ENCODE measurements at places on chromosomes 4 and X.

- DNase-seq: no peak
Observed at GRCh38 chrX:153769865-153770600, 6.0 kb downstream of the PLXNB3 start.

GRCh38 chr4:97912156-97912555 lies 231.1 kb downstream of the STPG2 start:
- no peak for DNase-seq

DNA sequence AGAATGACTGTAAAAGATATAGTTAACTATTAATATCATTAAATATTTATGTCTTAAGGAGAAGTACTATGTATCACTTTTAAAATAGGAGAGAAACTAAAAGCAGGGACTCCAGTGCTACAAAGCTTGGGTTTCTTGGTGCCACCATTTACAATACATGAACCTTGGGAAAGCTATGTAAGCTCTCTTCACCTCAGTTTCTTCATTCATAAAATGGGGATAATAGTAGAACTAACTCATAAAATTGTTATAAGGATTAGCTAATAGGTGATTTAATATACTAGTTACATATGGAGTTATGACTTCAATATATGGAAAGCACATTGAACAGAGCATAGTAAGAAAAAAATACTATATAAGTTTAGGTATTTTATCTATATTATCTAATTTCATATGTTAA lies 23.7 kb downstream of the EPGN start:
- no peak for DNase-seq

DNA sequence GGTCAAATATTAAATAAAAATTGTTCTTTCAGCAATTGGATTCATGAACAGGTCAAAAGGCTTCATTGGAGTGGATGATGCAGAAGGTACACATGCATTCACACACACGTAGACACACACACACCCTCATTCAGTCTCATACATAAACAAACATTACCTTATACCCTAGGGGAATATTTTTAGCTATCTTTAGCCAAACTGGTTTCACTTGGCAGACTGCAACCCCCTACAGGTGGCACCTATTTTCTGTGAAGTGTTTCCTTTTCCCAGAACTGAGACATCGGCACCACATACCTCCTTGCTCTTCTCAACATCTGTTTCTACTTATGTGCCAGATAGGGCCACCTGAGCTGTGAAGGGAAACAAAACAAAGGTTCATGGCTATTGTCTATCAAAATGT lies 18.5 kb upstream of the KDR start:
- no peak for DNase-seq

All from stimulated activated CD4-positive, alpha-beta T cell treated with anti-CD3 and anti-CD28 coated beads, Interleukin-1b, Interleukin-23, amount 100 ng/mL, for 1 hour (primary cell).